COR-L47 (cell line): ENCODE measurements at places on chromosomes 1 and 21.

- no peak for DNase-seq
These were observed 597.2 kb upstream of the ZP4 start for GRCh38 chr1:238487931-238488330.

GRCh38 chr1:84225646-84226045 is 75.9 kb upstream of the SAMD13 start:
- no peak for DNase-seq

GRCh38 chr1:224747578-224747977 is 131.5 kb downstream of the CNIH3 start:
- peak; percentile 30 for DNase-seq

DNA sequence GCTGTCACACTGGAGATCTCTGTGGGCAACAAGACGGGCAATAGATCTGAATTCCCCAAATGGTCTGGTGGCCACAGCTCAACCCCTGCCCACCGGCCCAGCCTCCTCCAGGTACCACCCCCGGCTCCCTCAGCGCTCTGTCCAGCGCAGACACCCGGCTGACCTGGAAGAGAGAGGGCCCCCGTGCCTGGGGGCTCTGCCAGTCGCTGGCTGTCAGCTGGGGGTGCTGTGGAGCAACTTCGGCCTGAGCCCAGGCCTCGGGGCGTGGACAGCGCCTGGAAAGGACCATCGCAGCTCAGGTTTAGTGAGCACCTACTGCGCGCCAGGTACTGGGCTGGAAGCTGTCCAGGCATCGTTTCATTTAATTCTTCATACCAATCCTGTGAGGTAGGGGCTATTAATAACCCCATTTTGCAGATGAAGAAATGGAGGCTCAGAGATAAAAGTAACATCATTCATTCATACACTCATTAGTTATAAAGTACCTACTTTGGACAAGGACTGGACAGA is 51.0 kb downstream of the AHDC1 start:
- DNase-seq = no peak

DNA sequence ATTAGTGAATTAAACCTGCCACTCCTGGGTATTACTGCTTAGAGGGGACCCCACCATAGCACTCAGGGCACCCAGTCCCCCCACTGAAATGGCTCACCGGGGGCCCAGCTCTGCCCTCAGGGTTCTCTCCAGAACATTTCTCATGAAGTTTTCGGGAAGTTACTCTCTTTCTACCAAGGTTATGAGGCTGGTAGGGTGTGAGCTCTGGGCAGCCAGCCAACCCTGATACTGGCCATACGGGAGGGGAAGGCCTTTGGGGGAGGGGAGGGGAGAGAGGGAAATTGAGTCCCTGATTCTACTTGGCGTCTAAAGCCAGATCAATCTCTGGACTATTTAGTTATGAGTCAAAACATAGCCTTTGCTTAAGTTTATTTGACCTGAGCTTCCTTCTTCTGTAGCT is 12.9 kb upstream of the PDE9A start:
- no peak for DNase-seq

DNA sequence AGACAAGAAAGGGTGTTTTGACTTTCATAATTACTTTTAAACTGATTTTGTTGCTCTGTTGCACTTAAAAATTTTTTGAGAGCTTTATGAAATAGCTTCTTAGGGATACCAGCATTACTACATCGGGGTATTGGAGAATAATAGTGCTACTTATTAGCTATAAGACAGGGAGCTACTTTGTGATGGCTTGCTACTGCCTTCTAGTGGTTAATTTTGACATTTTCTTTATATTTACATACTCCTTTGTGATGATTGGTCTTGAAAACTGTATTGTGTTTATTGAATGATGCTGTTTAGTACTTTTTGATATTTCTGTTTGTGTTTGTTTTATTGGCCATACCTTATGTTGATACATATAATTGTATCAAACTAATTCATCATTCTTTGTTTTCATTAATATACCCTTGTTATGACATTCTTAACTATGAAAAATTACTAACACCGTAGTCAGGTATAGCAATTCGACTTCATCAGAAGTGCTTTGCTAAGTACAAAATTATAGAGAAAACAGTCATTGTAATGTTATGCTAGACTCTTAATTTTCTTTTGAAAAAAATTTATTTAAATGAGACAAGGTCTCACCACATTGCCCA is 85.5 kb downstream of the CLIC4 start:
- peak; percentile 48 for DNase-seq
